Heart right ventricle (tissue), 16 donors: ENCODE measurements at places on chromosomes 7 and 10.

- no peak for DNase-seq
- no peak overlapping the region for H3K27ac ChIP-seq
- no peak overlapping the region for H3K4me3 ChIP-seq
- peaks cover 32% of the 10 kb centered on the region for H3K4me1 ChIP-seq
- H3K27me3 ChIP-seq: no peaks in the 10 kb centered on the region
Measured at GRCh38 chr7:37508118-37508517, 59.5 kb upstream of the ELMO1 start.

- H3K27ac ChIP-seq: peak overlapping the region; percentile 99
- DNase-seq: peak; percentile 65
- H3K4me1 ChIP-seq: peaks cover 48% of the 10 kb centered on the region
- no peaks in the 10 kb centered on the region for H3K27me3 ChIP-seq
Measured at GRCh38 chr10:32055478-32056135, 618 bp downstream of the KIF5B start.

DNA sequence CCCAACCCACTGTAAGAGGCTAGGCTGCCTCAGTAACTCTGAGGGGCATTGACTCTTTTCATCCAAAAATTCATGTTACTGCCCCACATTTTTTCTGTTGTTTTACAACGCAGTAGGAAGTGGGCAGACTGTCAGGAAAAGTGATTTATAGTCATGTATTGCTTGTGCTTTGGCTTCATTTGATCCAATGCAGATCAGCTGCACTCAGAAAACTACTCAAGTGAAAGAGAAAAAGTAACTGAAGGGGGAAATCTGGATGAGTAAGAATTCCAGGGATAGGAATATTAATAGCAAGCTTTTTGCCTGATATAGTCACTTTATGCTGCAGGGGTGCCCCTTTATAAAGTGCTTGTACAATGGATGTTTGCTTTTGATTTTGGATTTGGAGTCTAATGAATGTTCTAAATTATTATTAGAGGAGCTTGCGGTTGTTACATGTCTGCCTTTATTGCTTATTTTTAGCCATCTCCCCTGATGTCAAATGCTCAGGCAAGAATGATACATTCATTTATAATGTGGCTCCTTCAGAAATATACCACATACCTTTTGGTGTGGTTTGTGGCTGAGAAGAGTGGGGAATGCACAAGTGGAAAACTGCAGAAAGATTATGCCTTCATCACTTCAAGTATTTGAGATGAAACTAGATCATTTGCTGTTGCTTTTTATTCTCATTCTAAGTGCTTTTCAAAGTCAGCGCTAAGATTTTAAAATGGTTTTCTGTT lies 86.1 kb downstream of the EGFR start:
- H3K27me3 ChIP-seq: no peaks in the 10 kb centered on the region
- no peaks in the 10 kb centered on the region for H3K36me3 ChIP-seq
- no peak overlapping the region for H3K27ac ChIP-seq
- peaks cover 14% of the 10 kb centered on the region for H3K4me1 ChIP-seq

- H3K27me3 ChIP-seq: no peaks in the 10 kb centered on the region
- DNase-seq: no peak
- no peak overlapping the region for H3K27ac ChIP-seq
- no peaks in the 10 kb centered on the region for H3K36me3 ChIP-seq
Measured at GRCh38 chr7:12612622-12613021, 42.1 kb downstream of the SCIN start.

DNA sequence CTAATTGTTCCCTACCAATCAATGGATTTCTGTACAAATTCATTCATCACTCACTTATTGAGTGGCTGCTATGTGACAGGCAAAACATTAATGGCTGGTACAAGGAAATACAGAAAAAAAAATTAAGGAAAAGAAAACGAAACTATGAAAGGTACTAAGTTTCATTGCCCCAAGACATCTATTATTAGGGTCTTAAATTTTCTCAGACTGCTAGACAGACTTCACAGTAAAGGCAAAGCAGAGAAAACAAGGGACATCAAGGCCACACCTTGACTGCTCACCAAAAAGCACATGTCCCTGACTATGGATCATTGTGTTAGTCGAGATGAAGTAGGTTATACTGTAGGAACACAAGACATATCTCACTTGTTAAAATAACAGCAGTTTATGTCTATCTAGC lies 36.5 kb downstream of the DGKI start:
- no peaks in the 10 kb centered on the region for H3K4me1 ChIP-seq
- no peak overlapping the region for H3K27ac ChIP-seq
- no peak overlapping the region for H3K4me3 ChIP-seq
- H3K36me3 ChIP-seq: no peaks in the 10 kb centered on the region

DNA sequence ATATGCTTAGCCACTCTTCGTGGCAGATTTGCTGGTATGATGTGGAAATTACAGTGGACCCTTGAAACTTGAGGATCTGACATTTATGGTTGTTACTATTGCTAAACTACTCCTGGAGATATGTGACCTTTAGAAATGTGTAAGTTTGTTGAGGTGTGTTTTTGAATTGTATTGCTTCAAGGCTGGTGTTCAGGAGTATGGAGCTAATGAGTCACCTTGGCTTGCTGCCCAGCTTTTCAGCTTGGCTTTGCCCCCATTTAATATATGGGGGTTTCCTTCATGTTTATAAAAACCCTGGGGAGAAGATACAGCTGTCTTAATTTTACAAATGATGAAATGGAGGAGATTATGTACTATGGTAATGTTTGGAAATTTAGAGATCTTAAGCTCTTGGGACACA lies 11.6 kb downstream of the HBP1 start:
- no peak for DNase-seq
- peaks cover 66% of the 10 kb centered on the region for H3K4me1 ChIP-seq
- peaks cover 28% of the 10 kb centered on the region for H3K36me3 ChIP-seq
- no peaks in the 10 kb centered on the region for H3K27me3 ChIP-seq

- H3K4me3 ChIP-seq: no peak overlapping the region
- no peaks in the 10 kb centered on the region for H3K36me3 ChIP-seq
- no peaks in the 10 kb centered on the region for H3K4me1 ChIP-seq
- no peaks in the 10 kb centered on the region for H3K27me3 ChIP-seq
- no peak overlapping the region for H3K27ac ChIP-seq
- no peak for DNase-seq
Measured at GRCh38 chr10:132103116-132103910, 37.6 kb downstream of the JAKMIP3 start.

DNA sequence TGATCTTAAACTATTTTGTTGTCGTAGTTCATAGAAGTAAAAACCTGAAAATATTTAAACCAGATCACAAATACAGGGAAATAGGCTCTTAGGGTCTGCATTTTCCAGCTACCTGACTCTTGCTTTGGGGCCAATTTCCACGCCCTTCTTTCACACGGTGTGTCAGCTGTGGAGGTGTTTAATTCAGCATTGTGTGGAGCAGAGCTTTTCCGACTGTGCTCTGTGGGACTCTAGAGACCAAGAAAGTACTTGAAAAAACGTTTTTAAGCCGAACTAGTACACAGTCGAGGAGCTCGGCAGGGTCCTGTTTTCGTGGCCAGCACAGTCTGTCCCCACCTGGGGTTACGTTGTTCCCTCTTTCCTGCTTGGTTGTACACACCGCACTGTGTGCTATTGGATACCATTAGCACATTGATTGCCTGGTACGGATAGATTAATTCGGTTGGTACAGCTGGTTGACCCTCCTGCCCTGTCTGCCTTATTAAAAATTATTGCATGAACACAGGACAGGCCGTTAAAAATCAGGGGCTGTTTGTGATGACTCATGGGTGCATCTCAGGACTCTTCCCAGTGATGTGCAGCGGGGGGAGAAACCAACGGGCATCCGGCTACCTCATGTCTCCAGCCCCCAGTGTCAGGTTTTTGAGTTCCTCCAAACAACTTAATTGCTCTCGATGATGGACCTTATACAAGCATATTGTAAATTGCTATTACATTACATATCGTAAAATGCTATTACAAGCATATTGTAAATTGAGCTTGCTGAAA lies 80.7 kb upstream of the BTBD16 start:
- H3K4me3 ChIP-seq: no peak overlapping the region
- no peak overlapping the region for H3K27ac ChIP-seq
- H3K36me3 ChIP-seq: peaks cover 33% of the 10 kb centered on the region
- H3K27me3 ChIP-seq: no peaks in the 10 kb centered on the region
- no peak for DNase-seq

GRCh38 chr10:67612577-67613537 lies 83.1 kb downstream of the CTNNA3 start:
- DNase-seq: no peak
- H3K36me3 ChIP-seq: no peaks in the 10 kb centered on the region
- no peak overlapping the region for H3K27ac ChIP-seq
- H3K27me3 ChIP-seq: no peaks in the 10 kb centered on the region

GRCh38 chr10:83522881-83523386 lies 616.4 kb upstream of the GHITM start:
- H3K36me3 ChIP-seq: no peaks in the 10 kb centered on the region
- no peak for DNase-seq
- peak overlapping the region; percentile 69 for H3K27ac ChIP-seq
- no peaks in the 10 kb centered on the region for H3K4me1 ChIP-seq
- H3K27me3 ChIP-seq: no peaks in the 10 kb centered on the region

DNA sequence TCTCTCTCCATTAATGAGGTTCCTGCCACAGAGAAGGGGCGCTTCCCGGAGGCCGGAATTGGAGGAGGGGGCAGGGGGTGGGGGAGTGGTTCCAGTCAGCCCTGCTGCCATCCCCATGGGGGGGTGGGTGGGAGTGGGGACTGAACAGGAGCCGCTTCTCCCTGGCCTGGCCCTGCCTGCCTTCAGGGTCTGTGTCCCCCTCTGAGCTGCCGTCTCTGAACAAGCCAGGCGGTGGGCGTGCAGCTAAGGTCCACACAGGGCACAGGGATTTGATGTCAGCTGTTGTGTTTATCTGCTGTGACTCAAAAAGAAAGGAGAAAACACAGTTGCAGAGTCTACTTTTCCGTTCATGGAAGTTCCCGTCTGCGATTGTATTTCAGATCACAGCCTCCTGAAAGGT lies 141.5 kb upstream of the PCBD1 start:
- H3K27me3 ChIP-seq: no peaks in the 10 kb centered on the region
- DNase-seq: no peak
- H3K36me3 ChIP-seq: no peaks in the 10 kb centered on the region
- no peak overlapping the region for H3K27ac ChIP-seq
- no peak overlapping the region for H3K4me3 ChIP-seq
